ENCODE measurements at places on chromosomes 13 and 19. TPM values are rescaled to one million over a fixed set of nuclear protein-coding genes. Genes with fewer than 3 reads are reported as not detected.
A peak's percentile ranks its signal among the peaks of the same experiment; 100 is the strongest.

GRCh38 chr13:73038064-73038463 is 20.7 kb upstream of the KLF5 start:
- DNase-seq: no peak
- H3K4me1 ChIP-seq: peaks cover 8% of the 10 kb centered on the region
- H3K27ac ChIP-seq: no peak overlapping the region
- no peaks in the 10 kb centered on the region for H3K36me3 ChIP-seq
- no peak overlapping the region for H3K4me3 ChIP-seq

DNA sequence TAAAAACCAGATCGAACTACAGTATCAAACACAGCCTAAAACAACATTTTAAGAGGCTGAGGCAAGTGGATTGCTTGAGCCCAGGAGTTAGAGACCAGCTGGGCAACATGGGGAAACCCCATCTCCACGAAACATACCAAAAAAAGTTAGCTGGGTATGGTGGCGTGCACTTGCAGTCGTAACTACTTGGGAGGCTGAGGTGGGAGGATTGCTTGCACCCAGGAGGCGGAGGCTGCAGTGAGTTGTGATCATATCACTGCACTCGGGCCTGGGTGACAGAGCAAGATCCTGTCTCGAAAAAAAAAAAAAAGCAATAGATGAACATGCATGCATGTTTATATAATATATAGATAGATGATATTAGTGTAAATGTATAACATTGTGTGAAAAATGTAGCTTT is 5.2 kb upstream of the MRPS31 start:
- no peak for DNase-seq
- H3K4me3 ChIP-seq: no peak overlapping the region
- H3K27ac ChIP-seq: no peak overlapping the region
- peaks cover 7% of the 10 kb centered on the region for H3K4me1 ChIP-seq
- H3K27me3 ChIP-seq: no peaks in the 10 kb centered on the region
- no peaks in the 10 kb centered on the region for H3K36me3 ChIP-seq

- no peaks in the 10 kb centered on the region for H3K36me3 ChIP-seq
- H3K4me1 ChIP-seq: 0 out of 2 replicates have a peak, but pooled peaks cover 3% of the 10 kb centered on the region
- H3K27ac ChIP-seq: no peak overlapping the region
Measured at GRCh38 chr19:7355151-7355820, 6.5 kb downstream of the ARHGEF18 start.

Gene ZSCAN1
- not detected for total RNA-seq

- H3K4me3 ChIP-seq: no peak overlapping the region
- no peaks in the 10 kb centered on the region for H3K36me3 ChIP-seq
- H3K27me3 ChIP-seq: no peaks in the 10 kb centered on the region
- DNase-seq: no peak
Measured at GRCh38 chr13:94218951-94219350, 260.5 kb downstream of the DCT start.

GRCh38 chr13:43908156-43909126 is 28.7 kb downstream of the LACC1 start:
- no peaks in the 10 kb centered on the region for H3K27me3 ChIP-seq
- no peaks in the 10 kb centered on the region for H3K36me3 ChIP-seq
- peak overlapping the region; percentile 71 for H3K27ac ChIP-seq

DNA sequence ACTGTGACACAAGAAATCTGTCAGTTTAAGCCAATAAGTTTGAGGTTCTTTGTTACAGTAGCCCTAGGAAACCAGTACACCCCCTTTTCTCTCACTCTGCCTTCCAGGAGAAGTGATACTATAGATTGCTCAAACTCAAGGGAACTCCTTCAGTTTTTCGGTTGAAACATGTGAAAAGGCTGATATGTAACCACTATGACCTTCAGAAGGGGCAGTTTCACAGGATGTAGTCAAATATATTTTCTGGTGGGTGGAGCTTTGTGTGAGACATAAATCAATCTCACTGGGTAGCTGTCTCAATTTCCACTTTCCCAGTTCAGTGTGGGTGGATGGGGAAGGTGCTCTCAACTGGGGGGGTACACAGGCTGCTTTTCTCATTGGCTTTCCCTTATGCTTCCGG is 41.7 kb downstream of the HTR2A start:
- H3K4me1 ChIP-seq: no peaks in the 10 kb centered on the region
- no peak overlapping the region for H3K27ac ChIP-seq
- H3K4me3 ChIP-seq: no peak overlapping the region
- no peaks in the 10 kb centered on the region for H3K36me3 ChIP-seq

Data from PC-3 (cell line).